Activated gamma-delta T cell (primary cell): ENCODE measurements at places on chromosomes 2 and 18.

DNA sequence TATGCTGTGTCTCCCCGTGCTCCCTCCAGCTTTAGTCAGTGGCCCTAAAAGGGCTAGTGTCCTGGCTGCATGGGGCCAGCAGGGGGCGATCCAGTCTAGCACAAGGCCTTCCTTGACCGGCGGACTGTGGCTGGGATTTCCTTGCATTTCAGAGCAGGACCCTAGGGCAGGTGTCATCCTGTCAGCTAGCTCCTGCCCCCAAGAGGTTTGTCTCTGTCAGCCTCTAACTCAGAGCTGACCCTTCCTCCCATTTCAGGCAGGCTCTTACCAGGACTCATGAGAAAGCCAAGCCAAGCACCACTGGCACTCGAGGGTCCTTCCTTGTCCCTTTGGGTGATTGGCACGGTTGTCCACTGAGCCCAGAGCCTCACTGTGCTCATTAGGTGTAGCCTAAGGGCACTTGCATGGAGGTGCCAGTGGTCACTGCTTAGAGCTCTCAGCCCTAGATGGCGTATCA is 140.3 kb downstream of the RPIA start:
- no peak for DNase-seq

DNA sequence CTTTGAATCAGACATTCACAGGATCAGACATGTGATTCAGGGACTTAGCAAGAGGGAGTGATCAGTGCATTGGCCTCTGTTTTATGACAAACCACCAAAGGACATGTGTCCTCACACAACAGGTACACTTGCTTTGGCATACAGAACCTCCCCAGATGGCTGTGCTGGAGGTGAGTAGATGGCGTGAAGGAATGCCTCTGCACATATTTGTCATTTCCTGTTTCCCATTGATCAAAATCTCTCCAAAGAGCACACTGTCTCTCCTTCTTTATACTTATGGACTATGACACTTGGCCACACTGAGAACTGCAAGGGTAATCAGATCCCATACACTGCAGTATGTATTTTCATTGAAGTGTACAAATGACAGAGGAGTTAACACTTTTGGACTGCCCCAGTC is 927.6 kb downstream of the TSN start:
- no peak for DNase-seq

DNA sequence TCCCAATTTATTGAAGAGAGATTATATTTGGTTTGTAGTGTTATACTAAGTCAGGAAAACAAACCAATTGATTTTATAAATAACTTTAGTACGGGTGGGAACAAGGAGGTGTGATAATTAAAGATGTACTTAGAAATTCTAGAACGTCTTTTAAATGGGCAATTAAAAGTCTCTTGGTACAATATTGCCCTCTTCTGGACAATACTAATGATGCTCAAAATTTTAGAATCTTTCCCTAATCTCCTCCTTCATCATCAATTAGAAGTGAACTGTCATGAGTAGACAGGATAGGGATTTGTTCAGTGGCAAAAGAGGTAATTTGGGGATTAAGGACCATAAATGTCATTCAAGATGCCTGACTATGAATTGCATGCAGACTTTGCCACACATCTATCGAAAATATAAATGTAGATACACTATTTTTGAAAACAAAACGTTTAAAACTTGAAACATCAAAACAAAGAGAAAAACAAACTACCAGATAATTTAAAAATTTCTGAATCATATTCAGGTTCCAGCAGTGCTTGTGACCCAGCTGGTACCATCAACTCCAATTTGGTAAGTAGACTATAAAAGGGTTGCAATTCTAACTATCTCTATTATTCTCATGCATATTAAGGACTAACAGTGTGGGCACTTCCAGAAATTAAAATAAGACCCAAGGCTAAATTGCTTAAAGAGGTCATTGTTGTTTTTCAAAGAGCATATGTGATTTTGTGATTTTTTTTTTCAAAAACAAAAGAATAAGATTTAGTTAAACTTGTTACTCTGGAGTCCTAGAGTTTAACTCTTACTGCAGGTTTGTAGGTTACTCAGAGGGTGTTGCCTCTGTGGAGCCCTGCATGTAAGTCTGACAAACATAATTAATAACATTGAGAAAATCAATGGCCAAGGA is 123.5 kb downstream of the LAMA3 start:
- no peak for DNase-seq

DNA sequence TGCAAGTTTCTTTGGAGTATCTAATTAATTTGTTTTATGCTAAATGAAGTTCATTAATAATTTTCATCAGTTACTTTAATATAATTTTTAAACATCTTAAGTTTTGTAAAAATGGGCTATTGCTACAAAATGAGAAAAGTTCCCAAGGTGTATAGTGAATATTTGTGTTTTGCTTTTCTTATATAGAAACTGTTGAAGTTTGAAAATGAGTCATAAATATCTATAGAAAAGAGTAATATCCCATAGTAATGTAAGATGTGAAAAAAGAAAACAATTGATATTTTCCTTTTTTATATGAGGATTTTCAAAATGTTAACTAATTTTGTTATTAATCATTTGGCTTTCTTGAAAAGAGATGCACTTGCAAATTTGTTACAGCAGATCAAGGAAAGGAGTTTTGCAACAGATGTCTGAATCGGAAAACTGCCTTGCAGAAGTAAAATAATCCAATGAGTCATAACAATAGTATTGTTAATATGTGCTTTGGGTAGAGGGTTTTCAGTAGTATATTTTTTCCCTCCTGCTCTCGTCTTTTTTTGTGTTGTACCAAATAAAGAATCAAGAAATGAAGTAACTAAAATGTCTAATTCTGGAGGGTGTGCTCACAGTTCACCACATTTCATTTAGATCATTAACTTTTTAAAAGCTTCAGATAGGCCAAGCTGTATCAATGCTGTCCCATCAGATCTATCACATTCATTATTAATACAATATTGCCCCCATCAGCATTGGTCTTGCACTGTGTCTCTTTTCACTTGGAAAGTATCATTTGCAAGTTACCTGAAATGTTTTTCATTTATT is 15.5 kb downstream of the DUSP19 start:
- DNase-seq: no peak

- DNase-seq: no peak
Measured at GRCh38 chr2:209456489-209456888, 32.6 kb downstream of the MAP2 start.

- no peak for DNase-seq
Measured at GRCh38 chr2:240306185-240306584, 129.3 kb upstream of the GPC1 start.

GRCh38 chr2:66538291-66538690 is 103.4 kb downstream of the MEIS1 start:
- no peak for DNase-seq

GRCh38 chr2:152447897-152448296 is 112.9 kb downstream of the FMNL2 start:
- no peak for DNase-seq

GRCh38 chr2:86825693-86826381 is 35.1 kb upstream of the CD8A start:
- no peak for DNase-seq

DNA sequence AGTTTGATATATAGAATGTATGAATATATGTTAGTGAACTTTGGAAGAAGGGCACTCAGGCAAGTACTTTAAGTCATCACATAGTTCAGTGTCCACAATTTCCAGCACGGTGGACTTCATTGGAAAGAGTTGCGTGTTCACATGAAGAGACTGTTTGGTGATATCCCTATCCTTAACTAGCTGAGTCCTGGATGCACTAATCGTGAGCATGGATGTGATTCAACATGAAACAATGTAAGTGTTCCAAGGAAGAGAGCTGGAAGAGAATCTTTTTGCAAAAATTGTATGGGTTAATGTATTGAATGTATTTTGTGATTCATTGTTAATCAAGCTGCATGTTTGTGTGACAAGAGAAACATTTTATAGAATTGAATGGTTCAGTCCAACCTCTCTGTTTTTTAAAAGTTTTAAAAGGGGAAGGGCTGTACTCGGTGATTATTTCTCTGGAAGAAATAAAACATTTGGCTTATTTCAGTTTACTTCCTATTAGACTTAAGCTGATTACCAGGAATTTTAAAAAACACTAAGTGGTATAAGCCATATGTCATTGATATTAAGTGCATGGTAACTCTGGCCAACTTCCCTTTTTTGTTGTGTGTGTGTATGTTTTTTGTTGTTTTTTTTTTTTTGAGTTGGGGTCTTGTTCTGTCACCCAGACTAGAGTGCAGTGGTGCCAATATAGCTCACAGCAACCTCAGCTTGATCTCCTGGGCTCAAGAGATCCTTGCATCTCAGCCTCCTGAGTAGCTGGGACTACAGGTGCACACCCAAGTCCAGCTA is 8.6 kb downstream of the XRCC5 start:
- DNase-seq: no peak

DNA sequence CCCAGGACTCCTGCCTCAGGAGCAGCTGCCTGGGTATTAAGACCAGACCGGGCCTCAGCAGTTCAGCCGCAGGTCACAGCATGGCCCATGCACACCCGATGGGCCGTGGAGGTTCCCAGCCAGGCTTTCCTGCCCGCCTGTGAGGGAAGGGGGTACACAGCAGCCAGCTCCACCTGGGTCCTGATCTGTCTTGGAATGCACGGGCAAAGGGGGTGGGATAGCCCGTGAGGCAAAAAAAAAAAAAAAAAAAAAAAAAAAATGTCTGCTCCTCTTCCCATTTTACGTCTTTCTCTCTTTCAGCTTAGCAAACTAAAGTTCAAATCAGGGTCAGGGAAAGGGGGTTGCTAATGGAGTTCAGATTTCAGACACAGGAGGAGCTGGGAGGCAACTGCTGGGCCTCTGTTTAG is 385.2 kb downstream of the TNS1 start:
- no peak for DNase-seq

DNA sequence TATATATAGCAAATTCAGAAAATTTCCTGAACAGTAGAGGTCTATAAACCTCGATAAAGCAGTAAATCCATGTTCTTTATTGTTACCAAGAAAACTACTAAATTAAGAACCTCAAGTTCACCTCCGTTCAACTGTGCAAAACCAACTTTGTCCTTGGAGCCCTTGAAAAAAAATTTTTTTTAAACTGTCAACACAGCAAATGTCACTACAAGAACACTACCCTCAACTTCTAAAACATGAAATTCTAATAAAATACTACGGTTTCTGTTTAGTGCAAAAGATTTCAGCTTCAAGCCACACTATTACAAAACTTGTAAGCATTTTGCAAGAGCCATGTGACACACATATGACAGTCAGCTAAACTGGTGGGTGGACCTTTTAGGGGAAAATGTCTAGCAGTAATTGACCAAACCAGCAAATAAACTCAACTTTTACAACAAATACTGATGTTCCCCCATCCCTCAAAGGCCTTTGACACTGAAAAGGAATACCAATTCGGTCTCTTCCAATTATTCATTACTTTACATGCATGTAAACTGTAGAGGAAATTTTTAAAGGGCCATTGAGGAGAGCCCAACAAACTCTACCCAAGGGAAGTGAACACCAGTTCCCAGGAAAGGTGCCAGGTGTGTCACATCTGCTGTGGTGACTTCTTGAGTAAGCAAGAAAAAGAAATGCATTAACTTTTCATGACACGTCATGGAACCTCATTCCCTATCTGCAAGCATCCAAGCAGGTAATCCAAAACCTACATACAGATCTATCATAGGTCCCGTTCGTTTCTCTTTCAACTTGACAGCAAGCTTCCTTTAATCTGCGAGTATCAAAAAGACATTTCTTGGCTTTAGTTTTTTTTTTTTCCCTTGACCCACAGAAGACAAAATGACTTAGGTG is 1.4 kb downstream of the RAB1A start:
- no peak for DNase-seq

DNA sequence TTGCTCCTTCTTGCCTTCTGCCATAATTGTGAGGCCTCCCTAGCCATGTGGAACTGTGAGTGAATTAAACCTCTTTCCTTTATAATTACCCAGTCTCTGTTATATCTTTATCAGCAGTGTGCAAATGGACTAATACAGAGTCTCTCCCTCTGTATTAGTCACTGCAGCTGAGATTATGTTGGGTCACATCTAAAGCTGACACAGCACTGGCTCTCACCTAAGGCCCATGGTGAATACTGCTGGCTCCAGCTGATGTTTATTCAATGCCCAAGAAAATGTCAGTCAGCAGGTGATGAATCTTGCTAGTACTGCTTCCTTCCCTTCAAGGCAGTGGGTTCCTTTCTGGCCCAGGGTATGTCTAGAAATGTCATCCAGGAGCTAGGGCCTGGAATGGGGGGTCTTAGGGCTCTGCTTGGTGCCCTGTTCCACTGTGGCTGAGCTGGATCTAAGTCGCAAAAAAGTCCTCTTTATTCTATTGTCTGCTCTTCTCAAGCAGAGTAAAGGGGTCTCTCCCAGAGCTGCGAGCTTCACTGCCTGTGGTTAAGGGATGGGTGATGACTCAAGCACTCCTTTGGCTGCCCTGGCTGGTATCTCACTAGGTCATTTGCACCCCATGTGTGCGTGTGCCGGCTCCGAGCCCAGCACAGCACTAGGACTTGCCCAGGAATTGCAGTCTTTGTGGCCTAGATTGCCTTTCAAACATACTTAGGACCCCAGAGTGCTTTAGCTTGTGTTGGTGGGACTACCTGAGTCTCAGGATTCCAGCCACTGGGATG is 29.9 kb downstream of the PPP1R1C start:
- DNase-seq: no peak

GRCh38 chr2:75276093-75277029 is 77.0 kb upstream of the TACR1 start:
- DNase-seq: no peak

DNA sequence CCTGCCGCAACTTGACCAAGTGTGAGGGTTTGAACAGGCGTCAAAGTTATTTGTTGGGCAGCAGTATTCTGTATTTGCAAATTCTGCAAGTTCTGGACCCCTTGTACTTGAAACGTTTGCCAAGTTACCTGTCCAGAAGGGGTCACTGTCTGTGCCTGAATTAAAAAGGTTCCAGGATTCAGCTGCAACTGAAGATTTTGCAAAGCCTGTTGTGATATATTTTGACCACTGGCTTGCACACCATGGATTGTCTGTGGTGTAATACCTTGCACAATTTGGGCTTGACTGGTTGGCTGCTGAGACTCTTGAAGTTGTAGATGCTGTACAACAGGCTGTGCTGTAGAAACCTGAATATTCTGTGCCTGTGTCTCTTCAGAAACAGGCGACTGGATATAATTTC is 10.2 kb downstream of the SP3 start:
- DNase-seq: no peak
